ENCODE measurements at places on chromosomes 5 and 9.

GRCh38 chr9:114638404-114638803 is 19.2 kb downstream of the TEX53 start:
- no peak for DNase-seq

GRCh38 chr5:95959888-95960666 is 1.6 kb downstream of the ELL2 start:
- no peak for DNase-seq

DNA sequence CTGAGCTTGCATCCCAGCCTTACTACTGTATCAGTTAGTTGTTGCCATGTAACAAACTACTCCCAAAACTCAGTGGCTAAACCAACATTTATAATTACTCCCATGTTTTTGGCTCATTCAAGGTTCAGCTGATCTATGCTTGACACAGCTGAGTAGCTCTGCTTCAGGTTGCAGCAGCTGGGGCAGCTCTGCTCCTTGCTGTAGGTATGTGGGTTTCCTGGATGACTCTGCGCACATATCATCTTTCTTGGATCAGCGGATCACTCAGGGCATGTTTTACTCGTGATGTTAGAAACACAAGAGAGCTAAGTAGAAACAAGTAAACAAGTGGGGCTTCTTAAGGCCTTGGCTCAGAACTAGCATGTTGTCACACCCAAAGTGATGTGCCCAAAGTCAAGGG is 15.1 kb downstream of the TEK start:
- DNase-seq = no peak

DNA sequence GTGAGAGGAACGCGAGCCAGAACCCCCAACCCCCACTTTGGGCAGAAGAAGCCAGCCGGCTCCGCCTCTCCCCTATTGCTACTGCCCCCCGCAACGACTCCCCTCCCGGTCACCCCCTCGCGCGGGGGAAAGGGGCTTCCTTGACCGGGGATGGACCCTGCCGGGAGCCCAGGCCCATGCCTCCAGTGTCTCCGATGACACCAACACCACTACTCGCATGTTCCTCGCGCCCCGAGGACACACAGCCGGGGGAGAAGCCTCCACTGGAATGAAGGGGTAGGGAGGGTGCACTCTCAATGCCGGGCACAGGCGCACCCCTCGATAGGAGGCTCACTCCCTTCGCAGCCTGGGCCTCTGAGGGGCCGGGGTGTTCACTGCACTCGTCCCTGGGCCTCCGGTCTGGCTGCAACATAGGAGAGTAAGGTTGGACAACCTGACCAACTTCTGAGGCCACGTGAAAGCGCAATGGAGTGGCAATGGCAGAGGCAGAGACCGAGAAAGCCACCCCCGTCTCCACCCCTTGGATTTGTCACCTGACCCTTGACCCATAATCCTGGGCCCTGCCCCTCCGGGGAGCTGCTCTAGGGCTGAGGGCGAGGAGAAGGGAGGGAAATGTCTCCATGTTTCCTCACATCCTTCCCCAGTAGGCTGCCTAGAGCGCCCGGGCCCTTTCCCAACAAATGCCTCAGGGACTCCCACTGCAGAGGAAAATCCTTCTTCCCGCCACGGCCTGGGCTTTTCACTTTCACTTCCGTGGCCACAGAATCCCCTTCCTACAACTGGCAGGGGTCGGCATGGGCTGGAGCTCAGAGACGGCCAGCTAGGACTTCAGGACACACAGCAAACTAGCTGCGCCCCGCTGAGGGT is 1.1 kb upstream of the CNTFR start:
- DNase-seq = no peak

- DNase-seq = no peak
Measured at GRCh38 chr5:100322483-100322882, 212.7 kb upstream of the FAM174A start.

DNA sequence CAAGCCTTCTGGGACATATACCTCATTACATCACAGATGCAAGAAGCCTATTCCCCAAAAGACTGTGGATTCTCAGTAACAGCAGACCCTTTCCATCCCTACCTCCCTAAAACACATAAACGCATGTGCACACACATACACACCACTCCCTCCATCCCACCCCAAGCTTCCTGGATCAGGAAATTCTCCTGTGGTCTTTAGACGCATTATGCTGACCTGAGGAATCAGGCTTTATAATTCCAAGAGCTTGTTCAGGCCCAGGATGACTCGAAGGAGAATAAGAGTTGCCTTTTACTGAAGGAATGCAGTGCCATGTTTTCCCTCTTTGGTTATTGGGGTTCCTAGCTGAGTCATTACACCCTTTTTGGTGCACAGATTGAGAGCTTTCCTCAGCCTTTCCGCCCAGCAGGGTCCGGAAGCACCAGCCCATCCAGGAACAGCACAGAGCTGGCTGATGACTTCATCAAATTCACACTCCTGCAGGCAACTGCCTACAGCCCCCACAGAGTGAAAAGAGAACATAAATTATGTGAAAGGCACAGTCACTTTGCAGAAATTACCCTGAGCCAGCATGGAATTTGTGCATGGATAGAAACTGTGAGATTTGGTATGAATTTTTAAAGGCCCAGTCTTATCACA is 385.0 kb upstream of the TRPC7 start:
- no peak for DNase-seq

DNA sequence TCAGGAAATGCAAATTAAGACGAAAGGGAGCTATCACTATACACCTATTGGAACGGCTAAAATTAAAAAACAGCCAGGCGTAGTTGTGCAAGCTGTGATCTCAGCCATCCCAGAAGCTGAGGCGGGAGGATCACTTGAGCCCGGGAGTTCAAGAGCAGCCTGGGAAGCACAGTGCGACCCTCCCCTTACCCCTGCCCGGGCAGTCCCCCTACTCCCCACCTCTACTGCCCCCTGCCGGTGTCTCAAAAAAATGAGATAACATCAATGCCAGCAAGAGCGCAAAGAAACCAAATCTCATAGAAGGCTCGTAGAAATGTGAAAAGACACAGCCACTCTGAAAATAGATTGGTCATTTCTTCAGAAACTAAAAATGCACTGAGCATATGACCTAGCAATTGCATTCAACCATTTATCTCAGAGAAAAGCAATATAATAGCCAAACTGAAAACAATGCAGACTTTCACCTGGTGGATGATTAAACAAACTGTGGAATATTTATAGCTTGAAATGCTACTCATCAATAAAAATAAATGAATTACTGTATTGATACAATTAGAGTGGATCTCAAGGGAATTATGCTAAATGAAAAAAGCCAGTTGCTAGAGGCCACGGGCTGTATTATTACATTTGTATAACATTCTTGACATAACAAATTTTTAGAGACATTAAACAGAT is 20.6 kb downstream of the OR2V2 start:
- DNase-seq = no peak

- no peak for DNase-seq
Measured at GRCh38 chr5:42242881-42243485, 180.3 kb upstream of the GHR start.

- DNase-seq = peak; percentile 66
Measured at GRCh38 chr9:86947146-86948073, at the start of gene GAS1. Gene GAS1, minus strand, starts transcription at chr9:86947506. Its CDS starts 727 bp downstream, at chr9:86946779.

GRCh38 chr9:2559192-2560152 is 62.1 kb upstream of the VLDLR start:
- no peak for DNase-seq

GRCh38 chr5:32138839-32139493 is 35.2 kb downstream of the GOLPH3 start:
- DNase-seq = peak; percentile 41

GRCh38 chr5:123844873-123845272 is 332.9 kb downstream of the CSNK1G3 start:
- DNase-seq = no peak
